ENCODE measurements at places on chromosomes 7 and 10.

DNA sequence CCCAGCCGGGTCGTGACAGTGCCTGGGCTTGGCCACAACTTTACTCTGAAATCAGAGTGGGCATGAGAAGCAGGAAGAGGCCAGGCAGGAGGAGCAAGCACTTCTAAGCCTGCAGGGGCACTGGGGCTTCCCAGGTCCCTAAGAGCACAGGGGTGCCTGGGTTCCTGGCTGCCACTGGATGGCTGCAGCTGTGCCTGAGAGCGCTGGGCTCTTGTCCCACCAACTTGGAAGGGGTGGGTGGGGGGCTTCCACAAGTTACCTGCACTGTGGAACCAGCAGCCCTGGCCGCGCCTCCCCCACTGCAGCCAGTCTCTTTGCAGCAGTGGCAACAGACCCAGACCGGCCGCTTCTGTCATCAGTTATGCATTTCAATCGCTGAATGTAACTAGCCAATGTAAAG is 434.7 kb upstream of the GRM3 start:
- no peak for DNase-seq

GRCh38 chr7:108384716-108385483 is 71.3 kb downstream of the NRCAM start:
- DNase-seq: no peak

DNA sequence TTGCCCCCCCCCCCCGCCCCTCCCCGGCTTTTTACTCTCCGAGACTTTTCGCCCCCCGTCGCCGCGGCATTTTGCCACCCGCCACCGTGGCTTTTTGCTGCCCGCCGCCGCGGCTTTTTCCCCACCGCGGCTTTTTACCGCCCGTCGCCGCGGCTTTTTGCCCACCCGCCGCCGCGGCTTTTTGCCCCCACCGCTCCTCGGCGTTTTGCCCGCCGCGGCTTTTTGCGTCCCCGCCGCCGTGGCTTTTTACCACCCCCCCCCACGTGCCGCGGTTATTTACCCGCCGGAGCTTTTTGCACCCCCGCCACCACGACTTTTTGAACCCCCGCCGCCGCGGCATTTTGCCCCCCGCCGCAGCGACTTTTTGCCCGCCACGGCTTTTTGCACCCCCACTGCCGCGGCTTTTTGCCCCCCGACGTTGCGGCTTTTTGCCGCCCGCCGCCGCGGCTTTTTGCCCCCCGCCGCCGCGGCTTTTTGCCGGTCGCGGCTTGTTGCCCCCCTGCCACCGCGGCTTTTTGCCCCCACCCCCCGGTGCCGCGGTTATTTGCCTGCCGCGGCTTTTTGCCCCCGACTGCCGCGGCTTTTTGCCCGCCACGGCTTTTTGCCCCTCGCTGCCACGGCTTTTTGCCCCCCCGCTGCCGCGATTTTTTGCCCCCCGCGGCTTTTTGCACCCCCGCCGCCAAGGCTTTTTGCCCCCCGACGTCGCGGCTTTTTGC is 461.1 kb downstream of the ZNF33B start:
- DNase-seq: no peak

DNA sequence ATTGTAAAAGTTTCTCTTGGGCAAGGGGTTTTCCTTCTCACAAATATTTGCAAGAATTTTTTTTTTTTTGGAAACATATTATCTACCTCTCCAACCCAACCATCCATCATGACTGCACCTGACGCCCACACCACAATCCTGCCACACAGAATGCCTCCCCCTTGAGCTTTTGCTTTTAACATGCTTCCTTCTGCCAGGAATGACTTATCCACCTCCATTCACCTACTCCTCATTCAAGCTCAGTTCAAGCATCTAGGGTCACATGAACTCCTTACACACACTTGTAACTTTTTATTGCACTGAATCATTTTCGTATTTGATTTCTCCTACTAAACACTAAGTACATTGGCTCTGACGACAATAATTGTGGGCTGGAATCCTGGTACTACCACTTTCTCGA is 660.1 kb upstream of the AUTS2 start:
- DNase-seq: no peak

DNA sequence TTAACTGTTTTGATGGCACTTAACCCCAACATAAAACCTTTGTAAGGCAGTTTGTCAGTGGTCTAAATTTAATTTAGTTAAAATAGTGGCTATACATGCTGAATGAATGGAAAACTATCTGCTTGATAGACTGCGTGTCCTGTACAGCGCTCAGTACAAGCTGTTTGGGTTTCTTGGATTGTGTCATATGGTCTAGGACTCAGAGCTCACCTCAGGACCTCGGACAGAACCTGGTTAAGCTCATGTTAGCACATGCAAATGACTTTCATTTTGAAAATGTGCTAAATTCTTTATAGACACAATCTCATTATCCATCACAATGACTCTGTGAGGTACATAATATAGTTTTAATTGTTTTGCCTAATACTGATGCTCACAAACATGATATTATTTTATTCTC is 55.7 kb upstream of the RELN start:
- no peak for DNase-seq
